ENCODE measurements at places on chromosomes 5 and 9.

DNA sequence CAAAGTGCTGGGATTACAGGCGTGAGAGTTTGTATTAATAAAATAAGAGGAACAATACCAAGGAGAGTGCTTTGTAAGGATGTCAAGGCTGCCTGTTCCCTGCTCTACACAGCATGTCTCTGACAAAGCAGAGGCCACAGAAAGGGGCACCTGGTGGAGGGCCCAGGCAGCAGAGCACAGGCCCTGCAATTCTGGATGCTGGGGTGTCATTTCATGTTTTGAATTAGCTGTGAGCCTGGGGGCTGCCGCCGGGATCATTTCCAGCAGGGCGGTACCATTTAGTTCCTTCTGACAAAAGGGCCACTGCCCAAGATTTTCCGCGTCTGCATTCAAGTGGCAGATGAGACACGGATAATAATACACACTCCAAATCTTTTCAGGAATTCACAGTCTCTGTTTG, 396.9 kb downstream of the GADD45G start:
- no peak for DNase-seq

DNA sequence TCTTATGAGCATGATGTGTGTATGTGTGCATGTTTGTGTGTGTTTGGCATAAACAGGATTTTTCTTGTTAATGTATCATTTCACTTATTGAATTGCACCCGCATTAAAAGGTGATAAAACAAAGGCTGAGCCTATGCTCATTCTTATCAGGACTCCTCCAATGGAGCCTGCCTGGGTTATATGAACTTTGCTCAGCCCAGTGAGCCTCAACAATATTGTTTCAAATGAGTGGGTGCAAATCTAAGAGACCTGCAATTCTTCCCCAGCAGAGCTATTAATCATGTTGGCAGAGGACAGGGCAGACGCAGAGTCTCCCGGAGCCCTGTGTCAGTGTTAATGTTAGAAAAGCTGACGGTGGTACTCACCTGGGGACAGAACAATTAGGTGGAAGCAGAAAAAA, 71.6 kb downstream of the SH3RF2 start:
- no peak for DNase-seq

GRCh38 chr5:79814699-79815098, 125.1 kb downstream of the CMYA5 start:
- DNase-seq: no peak

- DNase-seq: no peak
Measured at GRCh38 chr9:137434498-137435380, 6.4 kb downstream of the ENTPD8 start.

GRCh38 chr5:116421080-116421629, 153.5 kb downstream of the SEMA6A start:
- no peak for DNase-seq

GRCh38 chr5:39249069-39249468, 29.7 kb upstream of the FYB1 start:
- DNase-seq: no peak

- no peak for DNase-seq
Measured at GRCh38 chr5:9544056-9544455, 1.8 kb downstream of the SEMA5A start.

Measured in GM04504 (cell line).